Tibial nerve (tissue), 4 donors: ENCODE measurements at places on chromosomes 6 and 20. TPM values are rescaled to one million over a fixed set of nuclear protein-coding genes. Genes with fewer than 3 reads are reported as not detected.

DDX43 gene
- total RNA-seq: 12.0 TPM

DNA sequence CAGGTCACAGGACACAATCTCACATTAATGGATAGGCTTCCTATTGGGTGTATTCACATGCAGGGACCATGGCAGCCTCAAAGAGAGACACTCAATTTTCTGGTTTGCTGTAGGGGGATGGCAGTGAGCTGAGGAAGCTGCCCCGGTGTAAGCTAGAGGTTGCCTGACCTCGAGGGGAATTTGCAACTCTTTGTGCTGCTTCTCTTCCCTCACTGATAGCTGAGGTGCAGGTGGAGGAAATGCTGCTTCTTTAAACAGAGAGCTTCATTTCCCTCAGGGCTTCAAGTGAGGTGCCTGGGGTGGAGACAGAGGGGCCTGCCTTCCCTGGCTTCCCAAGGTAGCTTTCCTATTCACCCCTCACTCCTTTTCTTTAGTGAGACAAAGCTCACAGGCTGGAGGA lies 151.9 kb downstream of the CD83 start:
- DNase-seq: no peak
- no peak overlapping the region for H3K4me3 ChIP-seq
- H3K27ac ChIP-seq: no peak overlapping the region

HLA-DRA gene
- 620 TPM for total RNA-seq

SLC32A1 gene
- total RNA-seq: not detected

DDO gene
- total RNA-seq: 2.1 TPM

- no peak overlapping the region for H3K4me3 ChIP-seq
- H3K27ac ChIP-seq: no peak overlapping the region
- DNase-seq: no peak
- no peaks in the 10 kb centered on the region for H3K36me3 ChIP-seq
- H3K27me3 ChIP-seq: no peaks in the 10 kb centered on the region
Measured at GRCh38 chr20:57210054-57210910, 56.2 kb downstream of the BMP7 start.

- DNase-seq: peak; percentile 47
- H3K27ac ChIP-seq: no peak overlapping the region
- no peak overlapping the region for H3K4me3 ChIP-seq
- H3K4me1 ChIP-seq: peaks cover 16% of the 10 kb centered on the region
- H3K36me3 ChIP-seq: no peaks in the 10 kb centered on the region
Measured at GRCh38 chr20:17854307-17854903, 114.2 kb downstream of the SNX5 start.

TLDC2 gene
- not detected for total RNA-seq

DNA sequence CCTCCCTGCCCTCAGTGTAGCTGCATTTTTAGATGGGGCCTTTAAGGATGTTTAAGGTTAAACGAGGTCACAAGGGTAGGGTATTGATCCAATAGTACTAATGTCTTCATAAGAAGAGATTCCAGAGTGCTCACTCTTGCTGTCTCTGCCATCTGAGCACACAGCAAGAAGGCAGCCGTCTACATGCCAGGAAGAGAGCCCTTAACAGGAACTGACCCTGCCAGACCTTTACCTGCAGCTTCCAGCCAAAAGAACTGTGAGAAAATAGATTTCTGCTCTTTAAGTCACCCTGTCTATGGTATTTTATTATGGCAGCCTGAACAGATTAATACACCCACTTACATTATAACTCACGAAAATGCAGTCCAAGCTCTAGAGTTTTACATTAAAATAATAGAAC lies 685.3 kb upstream of the MARCKS start:
- no peaks in the 10 kb centered on the region for H3K36me3 ChIP-seq
- no peaks in the 10 kb centered on the region for H3K27me3 ChIP-seq
- H3K4me3 ChIP-seq: no peak overlapping the region
- DNase-seq: no peak

DNA sequence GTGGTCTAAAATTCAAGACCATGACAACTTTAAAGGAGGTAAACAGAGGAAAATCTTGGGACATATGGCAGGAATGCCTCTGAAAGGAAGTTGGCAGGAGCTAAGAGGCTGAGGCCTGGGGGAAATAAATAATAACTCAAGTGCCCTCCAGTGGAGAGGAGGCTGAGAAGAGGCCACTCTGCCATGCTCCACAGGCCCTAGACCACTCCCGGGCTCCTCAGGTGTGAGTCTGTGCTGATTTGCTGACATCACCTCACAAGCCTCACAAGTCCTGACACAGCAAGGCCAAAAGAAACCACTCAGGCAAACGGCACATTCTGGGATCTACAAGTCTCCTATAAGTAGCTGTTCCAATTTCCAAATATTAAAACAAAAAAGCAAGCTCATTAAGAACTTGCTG lies 91.0 kb upstream of the RIPOR2 start:
- H3K27ac ChIP-seq: no peak overlapping the region
- H3K4me3 ChIP-seq: no peak overlapping the region
- H3K27me3 ChIP-seq: no peaks in the 10 kb centered on the region
- DNase-seq: no peak
- H3K4me1 ChIP-seq: no peaks in the 10 kb centered on the region

- peaks cover 42% of the 10 kb centered on the region for H3K4me1 ChIP-seq
- H3K27ac ChIP-seq: no peak overlapping the region
- no peak for DNase-seq
- no peaks in the 10 kb centered on the region for H3K27me3 ChIP-seq
- no peak overlapping the region for H3K4me3 ChIP-seq
Measured at GRCh38 chr6:13697857-13698256, 13.8 kb downstream of the RANBP9 start.

ZNF311 gene
- total RNA-seq: 2.1 TPM

WFDC5 gene
- total RNA-seq: not detected

SNAI1 gene
- 14.4 TPM for total RNA-seq

- no peaks in the 10 kb centered on the region for H3K4me1 ChIP-seq
- DNase-seq: no peak
- H3K36me3 ChIP-seq: no peaks in the 10 kb centered on the region
- H3K4me3 ChIP-seq: no peak overlapping the region
- H3K27me3 ChIP-seq: no peaks in the 10 kb centered on the region
Measured at GRCh38 chr6:25511376-25511775, 140.6 kb upstream of the SCGN start.

GRCh38 chr6:134830940-134831339 lies 119.0 kb downstream of the ALDH8A1 start:
- no peaks in the 10 kb centered on the region for H3K4me1 ChIP-seq
- DNase-seq: no peak
- no peak overlapping the region for H3K4me3 ChIP-seq
- no peaks in the 10 kb centered on the region for H3K36me3 ChIP-seq

- no peaks in the 10 kb centered on the region for H3K36me3 ChIP-seq
- H3K4me1 ChIP-seq: peaks cover 17% of the 10 kb centered on the region
- no peak overlapping the region for H3K4me3 ChIP-seq
- no peak for DNase-seq
- H3K27me3 ChIP-seq: no peaks in the 10 kb centered on the region
Measured at GRCh38 chr6:68978411-68978810, 343.3 kb downstream of the ADGRB3 start.

GRCh38 chr20:6525447-6526303 lies 241.8 kb upstream of the BMP2 start:
- H3K36me3 ChIP-seq: no peaks in the 10 kb centered on the region
- H3K27ac ChIP-seq: no peak overlapping the region
- no peaks in the 10 kb centered on the region for H3K27me3 ChIP-seq
- no peak overlapping the region for H3K4me3 ChIP-seq
- H3K4me1 ChIP-seq: no peaks in the 10 kb centered on the region
- DNase-seq: no peak

DNA sequence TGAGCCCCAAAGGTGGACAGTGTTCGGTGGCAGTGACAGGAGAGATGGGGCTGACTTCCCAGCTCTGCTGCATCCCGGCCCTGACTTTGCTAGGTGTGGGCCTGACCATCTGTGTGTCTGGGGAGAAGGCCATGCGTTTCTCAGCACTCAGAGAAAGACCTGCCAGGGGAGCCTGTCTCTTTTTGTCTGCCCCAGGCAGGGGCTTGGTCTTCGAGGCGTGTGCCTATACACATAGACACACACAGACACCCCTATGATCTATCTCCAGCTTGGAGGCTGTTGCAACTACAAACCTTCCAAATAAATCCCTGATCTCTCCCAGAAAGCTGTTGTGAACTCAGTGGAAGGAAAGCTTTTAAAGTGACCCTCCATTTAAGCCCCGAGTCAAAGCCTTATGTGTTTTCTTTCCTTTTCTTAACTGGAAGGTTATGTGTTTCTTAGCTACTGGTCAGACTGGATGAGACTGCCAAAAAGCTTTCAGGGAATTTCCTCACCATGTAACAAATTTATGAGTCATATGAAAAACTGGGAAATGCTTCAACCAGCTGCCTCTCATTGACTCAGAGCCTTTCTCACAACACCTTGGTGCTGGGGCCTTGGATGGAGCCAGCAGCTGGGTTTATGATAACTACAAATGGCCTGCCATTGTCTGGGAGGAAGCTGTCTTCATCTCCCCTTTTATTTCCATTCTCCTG lies 102.6 kb downstream of the CDC5L start:
- H3K4me3 ChIP-seq: no peak overlapping the region
- H3K27ac ChIP-seq: no peak overlapping the region
- H3K27me3 ChIP-seq: no peaks in the 10 kb centered on the region
- no peak for DNase-seq

DNA sequence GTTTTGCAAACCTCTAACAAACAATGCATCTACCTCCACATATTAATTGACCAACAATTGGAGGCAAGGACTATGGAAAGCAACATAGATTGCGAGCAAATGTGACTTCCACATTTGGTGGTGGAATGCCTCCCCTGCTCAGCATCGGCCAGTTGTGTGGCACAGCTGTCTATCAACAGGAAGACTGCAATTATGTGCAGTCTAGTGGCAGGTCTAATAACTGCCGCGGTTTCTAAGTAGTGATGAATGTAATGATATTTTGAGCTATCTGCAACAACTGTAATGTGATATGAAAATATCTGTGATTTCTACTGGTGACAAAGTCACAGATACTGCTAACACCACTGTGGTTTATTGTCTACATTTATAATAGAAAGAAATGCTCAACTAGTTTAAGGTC lies 56.8 kb downstream of the NCR2 start:
- DNase-seq: no peak
- no peaks in the 10 kb centered on the region for H3K4me1 ChIP-seq
- H3K27me3 ChIP-seq: no peaks in the 10 kb centered on the region
- H3K36me3 ChIP-seq: no peaks in the 10 kb centered on the region
- H3K4me3 ChIP-seq: no peak overlapping the region

KHDC1L gene
- not detected for total RNA-seq

ZNF341 gene
- 2.0 TPM for total RNA-seq

- no peak overlapping the region for H3K4me3 ChIP-seq
- DNase-seq: no peak
- no peak overlapping the region for H3K27ac ChIP-seq
Measured at GRCh38 chr6:133977983-133978895, 25.2 kb downstream of the TBPL1 start.

PTGIS gene
- 33.7 TPM for total RNA-seq

TUBB1 gene
- total RNA-seq: 0.21 TPM

DNA sequence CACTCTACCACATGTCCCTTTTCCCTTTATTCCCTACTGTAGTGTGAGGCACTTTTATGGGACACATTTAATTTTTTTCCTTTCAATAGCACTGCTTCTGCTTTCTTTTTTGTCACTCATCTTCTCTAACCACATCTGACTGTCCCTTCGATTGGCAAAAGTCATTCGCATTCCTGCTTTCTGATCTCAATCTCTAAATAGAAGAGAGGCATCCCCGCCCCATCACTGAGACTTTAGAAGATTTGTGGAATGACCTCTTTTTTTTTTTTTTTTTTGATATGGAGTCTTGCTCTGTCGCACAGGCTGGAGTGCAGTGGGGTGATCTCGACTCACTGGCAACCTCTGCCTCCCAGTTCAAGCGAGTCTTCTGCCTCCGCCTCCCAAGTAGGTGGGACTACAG lies 9.1 kb downstream of the ZNF292 start:
- H3K4me3 ChIP-seq: no peak overlapping the region
- no peaks in the 10 kb centered on the region for H3K27me3 ChIP-seq
- peaks cover 75% of the 10 kb centered on the region for H3K4me1 ChIP-seq
- H3K36me3 ChIP-seq: no peaks in the 10 kb centered on the region
- DNase-seq: no peak

SLC17A2 gene
- not detected for total RNA-seq

DACT2 gene
- not detected for total RNA-seq

RGS17 gene
- total RNA-seq: not detected
